ENCODE measurements at places on chromosomes 11 and 22.

DNA sequence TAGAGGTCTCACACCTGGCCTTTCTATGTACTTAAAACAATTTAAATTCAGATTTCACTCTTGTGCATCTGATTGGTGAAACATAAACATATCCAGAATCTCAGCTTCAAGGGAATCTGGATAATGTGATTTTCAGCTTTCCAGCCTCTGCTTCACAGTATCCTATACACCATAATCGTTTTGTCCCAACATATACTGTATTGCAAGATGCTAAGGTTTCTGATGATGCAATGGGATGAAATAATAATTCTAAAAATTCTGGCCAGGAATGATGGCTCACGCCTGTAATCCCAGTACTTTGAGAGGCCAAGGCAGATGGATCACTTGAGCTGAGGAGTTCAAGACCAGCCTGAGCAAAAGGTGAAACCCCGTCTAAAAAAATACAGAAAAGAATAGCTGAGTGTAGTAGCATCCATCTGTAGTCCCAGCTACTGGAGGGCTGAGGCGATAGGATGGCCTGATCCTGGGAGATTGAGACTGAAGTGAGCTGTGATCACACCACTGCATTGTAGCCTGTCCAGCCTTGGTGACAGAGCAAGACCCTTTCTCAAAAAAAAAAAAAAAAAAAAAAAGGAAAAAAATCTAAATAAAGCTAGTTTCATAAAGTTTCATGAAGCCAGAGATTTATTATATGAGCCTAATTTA lies 41.0 kb upstream of the CTSC start:
- no peak for DNase-seq

- no peak for DNase-seq
Measured at GRCh38 chr11:46162700-46163099, 41.4 kb upstream of the PHF21A start.

GRCh38 chr11:45665206-45665932 lies at the start of gene CHST1:
Gene CHST1 (minus strand): TSS chr11:45665622. CDS start chr11:45650923, 14,699 bp downstream.
- DNase-seq, result no peak

- DNase-seq, result peak; percentile 41
Measured at GRCh38 chr22:38755155-38755910, 465 bp downstream of the SUN2 start.

DNA sequence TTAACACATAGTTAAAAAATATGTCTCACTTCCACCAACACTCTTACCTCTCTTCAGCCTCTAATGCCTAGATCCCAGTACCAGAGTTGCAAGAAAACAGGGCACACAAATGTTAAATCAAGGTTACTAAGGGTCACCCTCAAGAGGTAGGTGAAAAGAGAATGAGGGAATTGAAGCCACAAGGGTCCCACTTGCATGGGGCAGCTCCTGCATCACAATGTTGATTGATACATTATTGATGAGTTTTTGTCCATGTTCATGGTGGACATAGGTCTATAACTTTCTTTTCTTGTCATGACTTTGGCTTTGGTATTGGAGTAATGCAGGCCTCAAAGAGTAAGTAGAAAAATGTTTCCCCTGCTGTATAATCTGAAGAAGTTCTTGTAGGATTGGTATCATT lies 46.0 kb upstream of the IGLL5 start:
- no peak for DNase-seq

DNA sequence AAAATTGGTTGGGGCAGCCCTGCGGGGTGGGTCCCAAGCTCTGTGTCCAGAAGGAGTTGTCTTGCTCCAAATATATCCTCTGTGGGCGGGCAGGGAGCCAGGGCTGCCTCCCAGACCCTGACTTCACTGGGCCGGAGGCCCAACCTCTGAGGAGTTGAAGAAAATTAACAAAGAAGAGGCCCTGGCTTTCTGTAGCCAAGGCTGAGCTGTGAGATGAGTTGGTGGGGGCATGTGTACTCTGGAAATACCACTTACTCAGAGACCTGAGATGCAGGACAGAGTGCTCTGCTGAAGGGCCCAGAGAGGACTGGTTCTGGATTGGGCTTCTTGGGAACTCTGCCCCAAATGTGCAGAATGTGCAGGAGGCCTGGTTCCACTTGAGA lies 96.3 kb downstream of the SWAP70 start:
- DNase-seq, result no peak

DNA sequence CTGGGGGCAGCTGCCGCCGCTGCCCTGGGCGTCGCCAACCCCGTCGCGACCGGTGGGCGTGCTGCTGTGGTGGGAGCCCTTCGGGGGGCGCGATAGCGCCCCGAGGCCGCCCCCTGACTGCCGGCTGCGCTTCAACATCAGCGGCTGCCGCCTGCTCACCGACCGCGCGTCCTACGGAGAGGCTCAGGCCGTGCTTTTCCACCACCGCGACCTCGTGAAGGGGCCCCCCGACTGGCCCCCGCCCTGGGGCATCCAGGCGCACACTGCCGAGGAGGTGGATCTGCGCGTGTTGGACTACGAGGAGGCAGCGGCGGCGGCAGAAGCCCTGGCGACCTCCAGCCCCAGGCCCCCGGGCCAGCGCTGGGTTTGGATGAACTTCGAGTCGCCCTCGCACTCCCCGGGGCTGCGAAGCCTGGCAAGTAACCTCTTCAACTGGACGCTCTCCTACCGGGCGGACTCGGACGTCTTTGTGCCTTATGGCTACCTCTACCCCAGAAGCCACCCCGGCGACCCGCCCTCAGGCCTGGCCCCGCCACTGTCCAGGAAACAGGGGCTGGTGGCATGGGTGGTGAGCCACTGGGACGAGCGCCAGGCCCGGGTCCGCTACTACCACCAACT lies 1.0 kb downstream of the FUT4 start:
- DNase-seq, result no peak

- no peak for DNase-seq
Measured at GRCh38 chr11:70127653-70128434, 49.7 kb downstream of the ANO1 start.

DNA sequence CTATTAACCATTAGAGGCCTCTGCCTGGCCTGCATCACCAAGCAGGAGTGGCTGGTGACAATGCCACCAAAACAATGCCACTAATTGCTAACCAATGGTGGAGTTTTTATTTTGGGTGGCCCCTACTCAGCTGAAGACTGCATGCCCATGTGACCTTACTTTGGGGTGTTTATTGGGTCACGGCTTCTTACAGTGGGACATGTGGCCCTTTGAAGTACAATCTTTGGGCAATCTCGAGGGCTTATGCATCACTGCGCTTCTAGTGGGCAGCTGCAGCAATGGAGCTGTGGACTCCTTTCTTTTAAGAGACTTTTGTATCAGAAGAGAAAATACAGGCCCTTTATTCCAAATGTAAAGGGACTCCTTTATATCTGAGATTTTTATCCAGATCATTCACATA lies 85.7 kb downstream of the IGLL5 start:
- no peak for DNase-seq

DNA sequence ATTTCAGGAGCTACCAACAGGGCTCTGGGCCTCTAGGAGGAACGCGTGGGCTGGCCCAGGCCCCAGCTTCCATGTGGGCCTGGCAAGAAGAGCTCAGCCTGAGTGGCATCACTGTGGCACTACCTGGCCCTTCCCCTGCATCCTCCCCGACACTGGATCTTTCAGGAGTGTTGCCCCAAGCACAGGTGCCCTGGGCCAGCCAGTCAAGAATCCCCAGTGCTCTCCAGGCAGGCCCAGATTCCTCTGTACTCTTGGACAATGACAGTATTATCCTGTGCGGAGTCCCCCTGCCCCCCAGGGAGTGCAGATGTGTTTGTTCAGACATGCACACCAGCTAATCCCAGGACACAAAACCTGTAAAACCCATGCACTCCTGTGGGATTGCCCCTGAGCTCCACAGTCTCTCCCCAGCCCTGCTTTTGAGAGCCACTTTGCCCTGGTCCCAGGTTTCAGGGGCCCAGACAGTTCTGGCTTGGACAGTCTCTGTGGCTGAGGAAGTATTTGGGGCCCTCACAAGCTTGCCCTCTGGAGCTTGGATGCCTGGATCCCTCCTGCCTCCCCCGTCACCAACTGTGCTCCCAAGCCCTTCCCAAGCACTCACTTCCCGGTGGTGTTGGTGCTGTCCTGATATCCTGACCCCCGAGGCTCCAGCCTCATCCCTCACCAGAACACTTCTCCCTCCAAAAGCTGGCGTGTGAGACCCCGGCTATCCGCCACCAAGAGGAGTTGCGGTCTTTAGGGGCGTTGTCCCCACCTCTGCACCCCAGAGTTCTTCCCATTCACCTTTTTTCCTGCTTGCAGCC lies 39.9 kb downstream of the KCNC1 start:
- no peak for DNase-seq

DNA sequence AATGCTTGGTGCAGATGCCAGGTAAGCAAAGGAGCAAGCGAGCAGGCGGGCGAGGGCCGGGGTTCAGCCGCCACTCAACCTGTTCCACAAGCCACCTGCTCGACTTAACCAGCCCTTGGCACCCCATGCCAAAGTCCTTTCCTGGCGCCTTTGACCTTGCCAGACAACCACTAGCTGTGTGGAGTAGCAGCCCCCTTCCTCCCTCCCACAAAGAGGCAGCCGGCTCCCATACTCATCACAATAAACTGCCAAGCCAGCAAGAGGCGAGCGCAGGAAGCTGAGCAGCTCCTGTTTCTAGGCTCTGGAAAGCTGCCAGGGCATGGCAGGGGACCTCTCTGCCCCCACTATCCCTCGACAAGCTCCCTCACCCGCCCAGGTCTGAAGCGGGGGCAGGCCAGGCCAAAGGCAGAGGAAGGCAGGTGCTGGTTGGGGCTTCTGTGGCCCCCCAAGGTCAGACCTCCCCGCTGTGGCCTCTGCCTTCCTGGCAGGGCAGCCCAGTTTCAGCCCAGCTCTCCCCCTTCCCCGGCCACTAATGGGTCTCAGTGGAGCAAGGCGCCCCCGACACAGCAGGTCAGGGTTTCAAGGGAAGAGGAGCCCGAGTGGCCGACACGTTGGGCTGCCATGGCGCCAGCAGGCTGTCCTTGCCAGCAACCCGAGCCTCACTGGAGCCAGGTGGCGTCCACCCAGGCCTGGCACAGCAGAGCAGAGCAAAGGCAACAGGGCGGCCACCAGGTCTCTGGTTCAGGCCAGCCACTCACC lies 15.3 kb downstream of the MACROD1 start:
- DNase-seq, result no peak

All from activated T-helper 9 cell treated with anti-CD3 and anti-CD28 coated beads, Interleukin-2, amount 50 U/mL, for 16 hours (primary cell).